NCI-H1436 (cell line): ENCODE measurements at places on chromosomes 13 and 19.

DNA sequence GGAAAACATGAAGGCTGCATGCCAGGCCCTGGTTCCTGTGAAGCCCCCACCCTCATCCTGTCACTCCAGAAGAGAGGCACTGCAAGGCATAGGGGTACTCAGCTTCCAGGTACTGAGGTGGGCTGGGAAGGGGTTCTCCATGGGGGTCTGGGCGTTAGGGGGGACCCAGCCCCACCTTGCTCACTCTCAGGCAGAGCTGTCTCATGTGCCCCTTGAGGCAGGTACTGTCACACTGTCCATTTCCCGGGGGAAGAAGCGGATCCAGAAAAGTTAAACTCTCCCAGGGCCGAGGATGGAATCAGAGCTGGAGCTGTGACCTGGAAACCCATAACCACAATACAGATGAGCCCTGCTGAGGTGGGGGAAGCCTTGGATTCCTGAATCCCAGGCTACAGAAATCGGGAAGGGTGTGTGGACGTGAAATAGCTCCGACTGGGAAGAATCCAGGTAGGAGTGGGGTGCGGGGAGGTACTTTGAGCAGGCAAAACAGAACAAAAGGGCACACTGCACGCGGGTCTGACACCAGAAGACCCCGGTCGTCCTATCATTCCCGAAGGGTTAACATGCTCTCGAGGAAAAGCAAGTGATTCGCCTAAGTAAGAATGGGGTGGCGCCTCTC, 540 bp upstream of the USE1 start:
- DNase-seq = no peak

- no peak for DNase-seq
Measured at GRCh38 chr19:33512580-33513137, 8.9 kb downstream of the PEPD start.

GRCh38 chr19:53511933-53512374, 26.0 kb upstream of the ZNF331 start:
- peak; percentile 18 for DNase-seq

- peak; percentile 49 for DNase-seq
Measured at GRCh38 chr19:47247308-47247990, 8.9 kb upstream of the CCDC9 start.

GRCh38 chr13:26971990-26972887, 199.4 kb downstream of the USP12 start:
- DNase-seq = no peak

DNA sequence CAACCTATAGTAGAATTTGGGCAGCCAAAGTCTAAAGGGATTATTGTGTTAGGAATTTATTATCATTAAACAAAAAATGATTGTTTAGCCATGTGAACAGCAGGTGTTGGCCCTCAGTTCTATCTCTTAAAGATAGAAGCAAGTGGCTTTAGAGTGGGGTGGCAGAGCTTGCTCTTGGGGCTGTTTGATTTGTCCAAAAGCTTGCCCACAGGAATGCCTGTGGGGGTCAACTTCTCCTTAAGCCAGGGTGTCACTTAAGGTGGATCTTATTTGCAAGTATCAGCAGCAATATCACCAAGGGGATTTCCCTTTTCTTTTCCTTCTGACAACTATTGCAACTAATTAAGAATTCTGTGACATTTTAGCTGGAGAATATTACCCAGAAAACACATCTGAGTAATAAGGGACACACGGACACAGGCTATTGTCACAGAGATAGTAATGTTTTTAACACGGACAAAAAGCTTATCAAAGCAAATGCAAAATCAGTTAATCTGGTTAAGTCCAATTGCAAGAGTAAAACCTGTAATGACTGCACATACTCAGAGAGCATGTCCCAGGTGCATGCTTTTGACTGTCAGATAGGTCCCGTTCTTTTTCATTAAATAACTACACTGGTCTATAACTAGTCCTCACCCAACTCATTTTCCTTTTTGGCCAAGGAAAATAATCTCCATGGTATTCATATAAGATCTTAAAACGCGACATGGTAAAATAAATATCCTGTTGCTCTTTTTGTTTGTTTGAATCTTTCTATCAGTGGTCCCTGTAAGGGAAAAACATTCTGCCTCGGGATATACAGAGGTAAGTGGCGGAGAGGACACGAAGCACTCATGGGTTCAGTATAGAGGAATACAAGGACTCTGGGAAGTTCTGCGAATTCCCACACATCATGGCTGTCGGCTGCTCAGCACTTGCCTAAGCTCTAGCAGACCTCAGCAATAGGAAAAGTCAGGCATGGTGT, 172.1 kb upstream of the RFC3 start:
- no peak for DNase-seq

GRCh38 chr19:3881272-3882040, 971 bp downstream of the ATCAY start:
- no peak for DNase-seq

- DNase-seq = no peak
Measured at GRCh38 chr13:106028911-106029310, 506.6 kb downstream of the EFNB2 start.

- no peak for DNase-seq
Measured at GRCh38 chr13:30157616-30157993, 149.7 kb downstream of the KATNAL1 start.

- no peak for DNase-seq
Measured at GRCh38 chr19:47741544-47742140, 3.7 kb upstream of the NOP53 start.

DNA sequence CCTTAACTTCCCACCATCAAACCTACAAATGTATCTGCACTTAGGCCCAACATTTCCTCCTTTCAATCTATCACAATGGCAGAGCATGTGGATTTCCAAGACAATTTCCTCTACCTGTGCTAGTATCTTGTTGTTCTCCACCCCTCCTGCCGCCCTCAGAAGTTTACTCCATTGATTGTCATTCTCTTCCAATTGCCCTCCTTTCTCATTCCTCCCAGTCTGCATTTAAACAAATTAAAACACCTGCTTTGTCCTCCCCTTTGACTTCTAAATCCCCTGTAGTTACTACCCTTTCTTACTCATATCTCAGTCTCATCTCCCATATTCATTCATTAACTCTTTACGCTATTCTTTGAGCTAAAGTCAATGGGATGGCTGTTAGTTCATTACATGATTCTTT, 370.6 kb downstream of the DIAPH3 start:
- no peak for DNase-seq
